ENCODE measurements at places on chromosomes 6 and 20.

DNA sequence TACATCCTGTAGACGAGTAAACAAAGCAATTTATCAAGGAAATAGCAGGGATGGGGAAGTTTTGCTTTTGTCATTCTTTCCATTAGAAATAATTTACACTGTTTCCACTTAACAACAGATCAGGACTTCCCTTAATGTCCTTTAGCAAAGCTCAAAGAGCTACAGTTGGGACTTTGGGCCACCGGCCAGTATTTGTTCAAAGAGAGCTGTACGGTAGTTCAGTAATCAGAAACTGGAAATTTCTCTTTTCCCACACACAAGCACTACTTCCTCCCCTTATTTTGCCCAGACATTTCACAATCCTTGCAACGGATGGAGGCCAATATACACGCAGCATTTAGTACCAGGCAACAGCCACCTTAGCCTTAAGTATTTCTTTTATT, 12.1 kb upstream of the HINT3 start:
- H3K4me1 ChIP-seq: no peaks in the 10 kb centered on the region
- H3K36me3 ChIP-seq: no peaks in the 10 kb centered on the region
- no peak overlapping the region for H3K27ac ChIP-seq
- H3K4me3 ChIP-seq: no peak overlapping the region
- no peak for DNase-seq
- no peaks in the 10 kb centered on the region for H3K27me3 ChIP-seq

- no peaks in the 10 kb centered on the region for H3K4me1 ChIP-seq
- H3K27ac ChIP-seq: no peak overlapping the region
- DNase-seq: no peak
These were observed 68.0 kb downstream of the FKBP5 start for GRCh38 chr6:35620706-35621105.

DNA sequence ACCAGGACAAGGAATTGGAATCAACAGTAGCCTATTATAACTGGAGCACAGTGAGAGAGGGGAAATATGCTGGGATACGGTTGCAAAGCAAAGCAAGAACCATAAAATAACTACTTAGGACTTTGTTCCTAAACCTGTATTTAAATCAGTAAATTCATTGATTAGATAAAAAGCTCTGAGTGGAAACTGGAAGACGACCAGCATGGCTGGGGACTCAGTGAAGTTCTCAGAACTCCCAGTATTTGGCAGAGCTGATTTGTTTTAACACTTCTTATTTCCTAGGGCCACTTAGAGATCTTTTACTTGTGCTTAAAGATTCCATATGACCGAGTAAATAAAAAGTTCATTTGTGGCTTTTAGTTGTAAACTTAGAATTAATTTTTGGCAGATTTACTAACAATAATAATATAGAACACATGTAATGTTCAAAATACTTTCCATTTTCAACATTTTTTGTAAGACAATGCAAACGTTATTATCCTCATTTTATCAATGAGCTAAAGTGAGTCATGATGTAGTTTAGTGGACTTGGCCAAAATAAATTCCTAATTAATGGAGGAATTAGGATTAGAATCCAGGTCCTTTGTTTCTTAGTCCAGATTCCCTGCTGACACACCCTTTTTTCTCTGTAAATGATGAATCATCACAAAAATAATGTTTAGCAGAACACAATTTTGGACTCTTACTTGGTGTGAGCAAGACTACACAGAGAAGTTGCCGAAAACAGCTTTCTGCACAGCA, 392.9 kb downstream of the GJA1 start:
- H3K4me1 ChIP-seq: no peaks in the 10 kb centered on the region
- H3K4me3 ChIP-seq: no peak overlapping the region
- H3K27ac ChIP-seq: no peak overlapping the region
- no peak for DNase-seq

- peaks cover 3% of the 10 kb centered on the region for H3K4me1 ChIP-seq
- no peak overlapping the region for H3K27ac ChIP-seq
- peaks cover 14% of the 10 kb centered on the region for H3K27me3 ChIP-seq
These were observed 358 bp upstream of the PLTP start for GRCh38 chr20:45912344-45912682.

GRCh38 chr6:31641370-31641769, 11.1 kb downstream of the BAG6 start:
- H3K4me3 ChIP-seq: no peak overlapping the region
- no peak for DNase-seq
- no peaks in the 10 kb centered on the region for H3K4me1 ChIP-seq
- no peaks in the 10 kb centered on the region for H3K27me3 ChIP-seq
